ENCODE measurements at places on chromosomes 3 and 15.

DNA sequence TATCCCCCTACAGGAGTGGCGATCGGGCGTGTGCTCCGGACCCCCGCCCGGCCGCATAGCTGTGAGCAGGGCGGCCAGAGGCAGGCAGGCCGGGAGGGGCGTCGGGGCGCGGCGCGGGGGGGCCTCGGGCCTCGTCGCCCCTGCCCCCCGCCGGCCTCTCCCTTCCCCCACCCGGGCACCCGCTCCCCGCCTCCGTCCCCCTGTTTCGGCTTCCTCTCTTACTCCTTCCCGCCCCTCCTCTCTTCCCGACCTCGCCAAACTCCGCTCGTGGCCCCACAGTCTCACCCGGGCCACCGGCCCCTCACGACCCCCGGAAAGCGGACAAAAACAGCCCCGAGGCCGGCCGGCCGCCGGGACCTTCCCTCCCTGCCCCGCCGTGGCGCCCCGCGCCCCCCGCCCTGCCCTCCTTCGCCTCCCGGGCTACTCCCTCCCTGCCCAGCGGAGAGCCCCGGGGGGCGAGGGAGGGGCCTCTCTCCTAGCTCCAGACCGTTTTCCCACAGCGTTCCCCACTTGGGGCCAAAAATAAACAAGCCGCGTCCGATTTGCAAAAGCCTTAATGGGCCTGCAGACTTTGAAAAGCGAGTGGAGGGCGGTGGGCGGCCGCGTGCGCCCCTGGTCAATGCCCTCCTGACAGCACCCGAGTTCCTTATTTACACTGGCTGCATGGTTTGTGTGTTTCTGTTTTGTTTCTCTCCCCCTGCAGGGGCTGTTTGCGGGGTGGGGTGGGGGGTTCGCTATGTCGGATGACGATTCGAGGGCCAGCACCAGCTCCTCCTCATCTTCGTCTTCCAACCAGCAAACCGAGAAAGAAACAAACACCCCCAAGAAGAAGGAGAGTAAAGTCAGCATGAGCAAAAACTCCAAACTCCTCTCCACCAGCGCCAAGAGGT lies 1.0 kb downstream of the UBE2E1 start:
- no peak for DNase-seq

GRCh38 chr3:45506084-45506483 lies 88.5 kb upstream of the LIMD1 start:
- no peak for DNase-seq

- DNase-seq, result no peak
Measured at GRCh38 chr3:184539801-184540435, 21.7 kb upstream of the EPHB3 start.

GRCh38 chr15:58597943-58598828 lies 151.3 kb downstream of the ADAM10 start:
- DNase-seq, result no peak

- no peak for DNase-seq
Measured at GRCh38 chr3:50666837-50667236, 7.9 kb upstream of the DOCK3 start.

- no peak for DNase-seq
Measured at GRCh38 chr15:66163553-66163952, 90.0 kb downstream of the MEGF11 start.

DNA sequence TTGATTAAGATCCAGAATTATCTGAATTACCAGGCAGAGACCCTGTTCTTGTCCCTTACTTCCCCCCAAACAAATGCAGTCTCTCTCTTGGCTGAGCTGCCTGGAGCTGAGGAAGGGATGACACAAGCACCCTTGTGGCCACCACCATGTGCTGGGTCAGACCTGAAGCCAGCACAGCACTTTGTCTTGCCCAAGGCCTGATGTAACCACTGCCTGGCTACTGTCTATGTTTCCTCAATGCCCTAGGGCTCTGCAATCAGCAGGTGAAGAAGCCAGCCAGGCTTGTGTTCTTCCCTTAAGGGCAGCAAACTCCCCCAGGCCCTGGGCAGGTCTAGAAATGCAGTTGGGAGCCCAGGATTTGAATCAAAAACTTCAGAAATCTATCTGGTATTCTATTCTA lies 15.8 kb upstream of the CASR start:
- no peak for DNase-seq

DNA sequence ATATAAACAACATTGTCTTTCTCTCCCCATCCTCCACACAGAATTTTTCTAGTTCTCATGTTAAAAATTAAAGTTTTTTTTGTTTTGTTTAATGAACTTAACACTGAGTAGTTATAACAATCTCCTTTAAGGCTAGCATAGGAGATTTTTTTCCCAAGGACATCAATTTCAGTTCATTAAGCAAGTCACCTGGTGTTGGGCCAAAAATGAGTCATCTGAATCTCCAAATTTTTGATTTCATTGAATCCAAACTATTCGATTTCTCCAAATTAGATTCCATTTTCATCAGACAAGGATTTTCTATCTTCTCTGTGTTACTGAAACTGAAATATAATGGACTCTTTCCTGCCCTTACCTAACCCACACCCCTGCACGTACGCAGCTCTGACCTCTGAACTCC lies 631.4 kb upstream of the MDFIC2 start:
- no peak for DNase-seq

DNA sequence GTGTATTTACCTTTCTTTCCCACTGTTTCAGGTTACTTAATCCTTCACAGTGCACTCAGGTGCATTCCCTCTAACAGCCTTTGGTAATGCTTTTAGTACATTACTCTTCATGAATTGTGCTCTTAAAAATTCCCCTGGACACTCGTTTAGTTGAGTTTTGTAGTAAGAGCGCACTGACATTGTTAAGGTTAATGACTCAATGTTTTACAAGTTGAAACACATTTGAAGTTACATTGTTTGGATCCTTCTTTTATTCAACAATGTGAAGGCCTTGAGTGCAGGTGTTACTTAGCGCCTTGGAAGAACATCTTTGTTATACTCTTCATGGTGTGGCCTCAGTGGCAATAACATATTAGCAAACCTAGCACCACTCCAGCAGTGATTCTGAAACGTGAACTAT lies 739.6 kb downstream of the NAALADL2 start:
- DNase-seq, result no peak

- DNase-seq, result no peak
Measured at GRCh38 chr3:9045371-9045770, 82.1 kb upstream of the RAD18 start.

DNA sequence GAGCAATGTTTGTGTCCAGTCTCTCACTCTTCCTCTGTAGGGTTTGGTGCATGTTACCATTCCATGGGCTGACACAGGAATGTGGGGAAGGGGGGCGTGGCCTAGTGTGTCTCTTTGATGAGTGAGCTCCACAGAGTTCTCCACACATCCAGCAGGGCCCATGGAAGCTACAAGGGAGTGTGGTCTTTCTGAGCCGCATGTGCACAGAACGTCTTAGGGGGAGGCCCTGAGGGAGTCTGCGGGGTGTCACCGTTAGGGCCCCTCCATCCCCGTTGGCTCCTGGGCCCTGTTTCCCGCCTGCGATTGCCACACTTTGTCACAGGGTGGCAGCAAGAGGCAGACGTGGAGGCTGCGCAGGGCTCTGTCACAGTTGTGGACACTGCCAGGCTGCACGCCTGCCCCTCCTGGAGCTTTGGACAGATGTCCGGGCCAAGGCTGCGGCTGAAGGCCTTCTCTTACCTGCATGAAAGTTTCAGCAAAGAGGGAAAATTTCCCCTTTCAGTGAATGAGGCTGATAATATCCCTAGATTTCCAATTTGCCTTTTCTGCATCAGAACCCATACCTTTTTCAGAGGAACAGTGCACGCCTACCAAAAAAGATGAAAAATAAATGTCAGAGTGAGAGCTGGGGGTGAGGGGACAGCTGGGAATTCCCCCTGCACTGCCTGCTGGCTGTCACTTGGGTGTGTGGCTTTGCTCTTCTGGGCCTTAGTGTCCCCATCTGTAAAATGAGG lies 24.3 kb downstream of the CACNA2D3 start:
- DNase-seq, result peak; percentile 4

DNA sequence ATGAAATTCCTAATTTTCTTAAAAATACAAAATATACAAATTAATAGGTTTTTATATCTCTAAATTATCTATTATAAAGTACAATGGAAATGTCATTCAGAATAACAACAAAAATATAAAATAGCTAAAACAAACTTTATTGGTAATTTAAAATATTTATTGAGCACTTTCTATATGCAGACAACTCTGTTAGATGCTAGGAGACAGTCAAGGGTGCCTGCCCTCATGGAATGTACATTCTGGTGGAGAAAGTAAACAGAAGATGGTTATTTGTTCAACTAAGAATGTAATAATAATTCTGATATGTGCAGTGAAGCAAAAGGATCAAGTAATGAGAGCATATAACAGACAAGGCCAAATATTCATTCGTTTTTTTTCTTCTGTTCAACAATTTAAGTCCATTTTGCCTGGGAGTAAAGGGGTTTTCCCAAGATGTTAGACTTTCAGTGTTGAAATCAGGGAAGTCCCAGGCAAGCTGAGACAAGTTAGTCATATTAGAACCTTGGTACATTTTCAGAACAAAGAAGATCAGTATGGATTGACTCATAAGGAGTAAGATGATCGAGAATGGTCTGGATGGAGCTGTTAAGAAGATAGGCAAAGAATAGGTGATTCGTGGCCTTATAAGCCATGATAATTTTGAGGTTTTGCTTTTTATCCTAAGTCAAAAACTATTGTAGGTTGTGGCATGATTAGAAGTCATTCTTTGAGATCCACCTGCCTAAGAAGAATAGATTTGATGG lies 150.2 kb upstream of the MLF1 start:
- DNase-seq, result no peak

DNA sequence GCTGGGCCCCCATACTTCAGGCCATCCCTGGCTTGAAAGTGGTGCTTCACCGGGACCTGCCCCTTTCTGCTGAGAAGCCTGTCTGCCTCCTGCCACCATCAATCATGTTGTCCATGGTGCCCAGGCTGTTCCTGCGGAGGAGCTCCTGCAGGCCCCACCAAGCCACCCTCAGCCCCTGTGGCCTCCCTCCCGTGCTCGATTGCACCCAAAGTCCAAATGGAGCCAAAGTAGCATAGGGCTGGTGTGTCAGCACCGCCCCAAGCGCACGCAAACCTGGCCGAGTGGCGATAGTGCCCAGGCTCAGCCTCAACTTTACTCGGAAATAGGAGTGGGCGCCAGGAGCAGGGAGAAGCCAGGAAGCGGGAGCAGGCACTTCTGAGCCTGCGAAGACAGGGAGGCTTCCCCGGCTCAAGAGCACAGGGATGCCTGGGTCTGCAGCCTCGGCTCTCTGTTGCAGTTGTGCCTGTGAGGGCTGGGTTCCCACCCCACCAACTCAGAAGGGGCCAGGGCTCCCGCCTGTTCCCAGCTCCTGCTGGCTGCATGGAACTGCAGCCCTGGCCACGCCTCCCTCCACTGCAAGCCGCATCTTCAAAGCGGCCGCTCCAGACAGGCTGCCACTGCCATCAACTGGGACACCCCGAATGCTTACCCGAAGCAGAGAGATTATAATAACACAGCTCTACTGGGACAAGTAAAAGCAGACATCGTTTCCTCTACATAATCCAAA lies 203.0 kb downstream of the ARRDC4 start:
- DNase-seq, result no peak

DNA sequence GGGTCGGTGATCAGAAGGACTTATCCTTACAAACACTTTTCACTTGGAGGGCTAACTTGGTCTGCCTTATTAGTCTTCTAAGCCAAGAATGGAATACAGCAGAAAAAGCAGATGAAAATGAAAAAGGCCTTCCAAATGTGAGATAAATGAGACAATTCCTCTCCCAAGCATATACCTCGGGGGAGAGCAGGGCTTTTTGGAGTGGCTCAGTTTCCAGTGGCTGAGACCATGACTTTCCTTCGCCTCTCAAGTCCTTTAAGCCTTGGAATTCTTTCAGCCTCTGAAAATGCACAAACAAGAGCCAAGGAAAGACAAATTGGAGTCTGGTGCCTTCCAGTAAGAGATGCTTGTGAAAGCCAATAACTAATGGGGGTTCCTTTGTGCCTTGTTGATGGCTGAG lies 130.9 kb downstream of the DTWD1 start:
- DNase-seq, result no peak

- DNase-seq, result no peak
Measured at GRCh38 chr15:69533522-69533921, 80.9 kb downstream of the RPLP1 start.

DNA sequence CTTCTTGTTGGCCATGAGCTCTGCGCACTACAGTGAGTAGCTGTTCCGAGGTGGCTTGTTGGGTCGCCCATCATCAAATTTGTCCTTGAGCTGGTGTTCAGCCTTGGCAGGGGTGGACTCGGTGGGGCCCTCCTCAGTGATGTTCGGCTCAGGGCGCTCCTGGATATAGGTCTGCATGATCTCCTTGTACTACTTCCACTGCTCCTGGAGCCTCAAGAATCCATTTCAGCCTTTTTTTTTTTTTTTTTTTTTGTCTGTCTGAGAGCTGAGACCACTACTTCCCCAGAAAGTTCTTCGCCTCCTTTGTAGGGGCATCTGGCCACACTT lies 39.3 kb upstream of the ARL8B start:
- DNase-seq, result no peak

- no peak for DNase-seq
Measured at GRCh38 chr3:115537669-115538068, 85.6 kb upstream of the GAP43 start.

DNA sequence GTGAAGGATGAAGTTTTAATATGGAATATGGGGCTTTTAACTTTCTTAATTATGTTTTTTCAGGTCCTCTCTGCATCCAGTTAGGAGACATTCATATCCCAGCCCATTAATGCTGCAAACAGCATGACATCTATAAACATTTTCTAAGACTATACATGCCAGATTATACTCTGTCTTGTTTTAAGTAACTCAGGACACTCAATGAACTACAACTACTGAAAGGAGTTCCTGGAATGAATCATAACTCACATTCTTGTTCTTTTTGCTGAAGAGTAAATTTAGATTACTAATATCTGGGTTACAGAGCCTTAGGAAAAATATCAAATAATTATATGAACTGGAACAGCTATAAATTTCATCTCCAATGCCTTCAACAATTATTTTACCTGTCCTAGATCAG lies 167.4 kb downstream of the STAG1 start:
- DNase-seq, result no peak

DNA sequence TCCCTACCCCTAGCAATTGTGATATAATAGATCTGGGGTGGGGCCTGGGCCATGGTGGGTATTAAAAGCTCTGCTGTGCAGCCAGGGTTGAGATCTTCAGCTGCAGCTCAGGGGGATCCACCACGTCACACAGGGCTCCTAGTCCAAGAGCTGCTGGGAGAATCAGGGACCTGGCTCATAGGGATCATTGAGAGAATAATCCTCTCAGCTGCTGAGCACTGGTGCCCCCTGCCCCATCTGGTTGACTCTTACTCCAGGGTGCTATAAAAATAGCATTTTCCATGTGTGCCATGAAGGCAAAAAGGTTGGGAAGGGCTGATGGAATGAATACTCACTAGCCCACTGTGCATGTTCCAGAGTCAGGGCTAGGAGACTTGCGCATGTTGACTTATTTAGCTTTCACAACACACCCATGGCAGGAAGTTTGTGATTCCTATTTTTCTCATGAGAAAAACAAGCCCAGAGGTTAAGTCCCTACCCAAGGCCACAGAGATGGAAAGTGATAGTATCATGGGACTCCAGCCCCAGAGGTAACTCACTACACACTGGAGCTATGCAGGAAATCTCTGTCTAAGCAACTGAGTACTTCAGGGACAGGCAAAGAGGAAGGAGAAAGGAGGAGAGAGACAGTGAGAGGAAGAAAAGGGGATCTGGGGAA lies 94.6 kb upstream of the HERC1 start:
- DNase-seq, result no peak

- peak; percentile 61 for DNase-seq
Measured at GRCh38 chr3:52144034-52144795, 10.0 kb downstream of the POC1A start.

GRCh38 chr3:62939707-62940106 lies 64.5 kb upstream of the CADPS start:
- DNase-seq, result peak; percentile 41
